SW 1271 (cell line): ENCODE measurements at places on chromosomes 4 and X.

DNA sequence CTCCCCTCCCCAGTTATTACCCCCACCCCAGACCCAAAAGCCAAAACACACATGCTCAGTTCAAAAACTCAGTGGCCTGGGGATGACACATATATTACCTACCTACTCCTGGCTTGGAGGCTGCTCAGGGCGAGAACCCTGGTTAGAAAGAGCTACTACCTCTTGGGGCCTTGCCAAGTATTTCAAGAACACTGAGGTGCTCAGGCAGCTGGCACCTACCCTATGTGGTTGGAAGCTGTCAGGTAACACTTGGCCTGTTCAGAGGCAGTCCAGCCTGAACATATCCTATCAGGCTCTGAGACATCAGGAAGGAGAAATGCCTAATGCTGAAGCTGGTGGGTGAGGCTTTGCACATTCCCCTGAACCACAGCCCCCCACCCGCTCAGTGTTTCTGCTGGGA is 4.9 kb downstream of the BCAP31 start:
- no peak for DNase-seq

DNA sequence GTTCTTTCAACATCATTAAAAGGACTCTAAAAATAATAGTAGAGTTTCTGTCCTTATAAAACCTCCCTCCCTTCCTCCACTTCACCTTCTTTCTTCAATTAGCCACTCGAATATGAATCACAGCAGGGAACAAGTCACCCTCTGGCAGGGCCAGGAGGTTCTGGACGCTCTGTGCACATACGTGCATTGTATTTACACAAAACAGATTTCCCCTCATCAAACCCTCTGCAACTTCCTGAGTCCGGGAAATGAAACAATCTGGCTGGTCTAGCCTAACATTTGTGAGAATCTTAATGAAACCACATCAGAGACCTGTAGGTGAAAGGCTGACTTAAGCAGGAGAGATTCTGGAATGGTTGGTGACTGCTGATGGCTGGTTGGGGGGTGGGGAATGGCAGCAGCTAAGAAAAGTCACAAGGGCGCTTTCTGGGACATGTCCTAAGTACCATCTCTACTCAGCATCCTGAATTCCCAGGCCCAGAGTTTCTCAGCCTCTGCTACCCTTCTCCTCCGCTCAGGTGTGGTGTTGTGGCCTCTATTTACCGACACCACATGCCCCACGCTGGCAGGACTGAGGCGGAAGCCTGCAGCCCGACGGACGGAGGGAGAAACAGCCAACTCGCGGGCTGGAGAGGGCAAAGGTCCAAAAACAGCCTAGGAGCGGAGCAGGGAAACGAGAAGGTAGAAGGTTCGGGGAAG is 1.0 kb downstream of the ZDHHC9 start:
- no peak for DNase-seq

- DNase-seq: no peak
These were observed 162.2 kb upstream of the S100G start for GRCh38 chrX:16487620-16488385.

DNA sequence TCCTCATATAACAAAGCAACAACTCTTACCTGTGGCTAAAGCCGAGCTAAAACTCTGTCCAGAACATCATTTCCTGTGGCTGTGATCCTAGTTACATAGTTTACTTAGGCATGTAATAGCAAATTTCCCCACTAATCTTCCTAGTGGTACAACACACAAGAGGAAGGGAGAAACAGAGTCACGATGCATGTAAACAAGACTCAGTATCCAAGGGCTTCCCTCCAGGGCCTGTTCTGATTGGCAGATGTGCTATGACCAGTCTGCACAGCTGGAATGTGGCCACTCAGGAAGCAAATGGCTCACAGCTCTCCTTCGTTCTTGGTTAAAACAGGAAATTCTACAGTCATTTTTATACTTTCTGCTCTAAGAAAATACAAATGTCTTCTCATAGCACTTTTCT is 49.2 kb upstream of the PRSS48 start:
- peak; percentile 25 for DNase-seq

- no peak for DNase-seq
These were observed 21.4 kb downstream of the PLAC8 start for GRCh38 chr4:83093060-83093640.

GRCh38 chr4:3677748-3678070 is 88.5 kb upstream of the ADRA2C start:
- DNase-seq: no peak

GRCh38 chrX:10033375-10034007 is 66.3 kb downstream of the CLDN34 start:
- DNase-seq: no peak

DNA sequence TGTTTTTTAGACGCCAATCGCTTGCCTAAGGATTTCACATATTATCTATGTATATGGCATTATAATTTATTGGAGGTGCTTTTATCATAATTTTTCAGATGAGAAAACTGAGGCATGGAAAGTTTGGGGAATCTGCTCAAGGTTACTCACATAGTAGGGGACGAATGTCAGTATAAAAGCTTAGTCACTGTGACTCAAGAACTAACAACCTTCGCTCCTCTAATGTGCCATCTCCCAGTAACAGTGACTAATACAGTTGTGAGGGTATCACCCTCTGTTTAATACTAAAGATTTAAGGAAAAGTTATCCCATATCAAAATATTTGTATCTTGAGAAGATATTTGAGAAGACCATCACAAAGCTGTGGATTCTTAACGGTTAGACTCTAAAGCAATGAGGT is 353.1 kb upstream of the SPOCK3 start:
- no peak for DNase-seq

- no peak for DNase-seq
These were observed 19.9 kb downstream of the SH3BP2 start for GRCh38 chr4:2812612-2813354.

GRCh38 chr4:75643651-75644050 is 13.3 kb upstream of the CDKL2 start:
- no peak for DNase-seq

DNA sequence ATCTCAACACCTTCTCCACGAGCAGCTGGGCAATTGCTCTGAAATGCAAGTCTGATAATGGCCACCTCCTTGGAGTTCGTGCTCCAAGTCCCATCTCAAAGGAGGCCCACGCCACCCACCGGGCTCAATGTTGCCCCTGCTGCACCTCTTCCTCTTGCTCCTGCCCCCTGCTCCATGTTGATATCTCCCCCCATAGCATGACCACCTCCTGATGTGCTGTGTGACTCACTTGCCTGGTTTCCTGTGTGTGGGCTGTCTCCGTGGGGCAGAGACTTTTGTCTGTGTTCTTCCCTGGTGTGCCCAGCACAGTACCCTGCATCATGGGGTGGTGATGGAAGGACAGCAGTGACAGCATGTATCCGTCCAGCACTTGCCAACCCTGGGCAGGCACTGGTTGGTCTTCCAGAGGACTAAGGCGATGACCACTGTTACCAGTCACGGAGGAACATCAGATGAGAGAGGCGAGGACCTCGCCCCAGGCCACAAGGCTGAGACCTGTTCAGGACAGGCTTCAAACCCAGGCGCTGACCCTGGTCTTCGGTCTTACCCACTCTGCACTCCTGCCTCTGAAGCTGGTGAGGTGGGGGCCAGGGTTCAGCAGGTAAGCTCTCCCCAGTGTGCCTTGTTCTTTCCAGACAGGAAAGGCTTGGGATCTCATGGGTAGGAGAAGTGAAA is 104.6 kb upstream of the LRPAP1 start:
- DNase-seq: no peak

DNA sequence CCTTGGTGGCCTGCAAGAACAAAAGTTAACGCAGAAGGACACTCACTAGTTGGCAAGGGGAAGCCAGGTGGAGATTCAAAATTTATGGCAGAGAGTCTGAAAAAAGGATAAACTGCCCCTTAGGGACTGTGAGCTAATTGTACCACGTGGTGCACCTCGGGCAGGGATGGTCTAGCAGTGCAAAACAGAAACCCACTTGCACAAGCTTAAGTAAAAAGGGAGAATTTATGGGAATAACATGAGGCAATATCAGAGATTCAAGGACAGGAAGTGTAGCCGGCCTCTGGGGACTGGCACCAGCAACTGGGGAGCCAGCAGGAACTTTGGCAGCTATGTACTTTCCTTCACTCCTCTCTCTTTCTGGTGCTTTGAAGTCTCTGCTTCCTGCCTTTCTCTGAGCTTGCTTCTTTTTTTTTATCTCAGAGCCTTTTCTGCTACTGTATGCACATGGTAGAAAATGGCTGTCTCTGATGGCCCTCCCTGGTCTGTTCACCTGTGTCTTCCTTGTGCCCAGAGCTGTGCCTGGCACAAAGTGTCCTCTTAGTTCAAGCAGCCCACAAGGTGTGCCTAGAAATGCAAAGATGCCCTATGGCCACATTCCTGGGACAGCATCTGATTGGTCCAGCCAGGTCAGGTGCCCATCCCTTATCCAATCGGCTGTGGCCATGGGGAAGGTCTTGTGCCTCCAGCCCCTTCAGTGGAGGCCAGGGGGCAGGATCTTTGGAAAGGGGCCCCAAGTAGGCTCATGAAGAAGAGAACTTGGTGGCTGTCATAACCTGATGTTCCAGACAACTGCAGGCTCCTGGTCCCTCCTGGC is 114.8 kb upstream of the ATP6AP2 start:
- no peak for DNase-seq

GRCh38 chr4:173685831-173686210 is 155.8 kb upstream of the HAND2 start:
- DNase-seq: no peak

GRCh38 chrX:8939322-8939721 is 94.6 kb downstream of the FAM9B start:
- DNase-seq: no peak

DNA sequence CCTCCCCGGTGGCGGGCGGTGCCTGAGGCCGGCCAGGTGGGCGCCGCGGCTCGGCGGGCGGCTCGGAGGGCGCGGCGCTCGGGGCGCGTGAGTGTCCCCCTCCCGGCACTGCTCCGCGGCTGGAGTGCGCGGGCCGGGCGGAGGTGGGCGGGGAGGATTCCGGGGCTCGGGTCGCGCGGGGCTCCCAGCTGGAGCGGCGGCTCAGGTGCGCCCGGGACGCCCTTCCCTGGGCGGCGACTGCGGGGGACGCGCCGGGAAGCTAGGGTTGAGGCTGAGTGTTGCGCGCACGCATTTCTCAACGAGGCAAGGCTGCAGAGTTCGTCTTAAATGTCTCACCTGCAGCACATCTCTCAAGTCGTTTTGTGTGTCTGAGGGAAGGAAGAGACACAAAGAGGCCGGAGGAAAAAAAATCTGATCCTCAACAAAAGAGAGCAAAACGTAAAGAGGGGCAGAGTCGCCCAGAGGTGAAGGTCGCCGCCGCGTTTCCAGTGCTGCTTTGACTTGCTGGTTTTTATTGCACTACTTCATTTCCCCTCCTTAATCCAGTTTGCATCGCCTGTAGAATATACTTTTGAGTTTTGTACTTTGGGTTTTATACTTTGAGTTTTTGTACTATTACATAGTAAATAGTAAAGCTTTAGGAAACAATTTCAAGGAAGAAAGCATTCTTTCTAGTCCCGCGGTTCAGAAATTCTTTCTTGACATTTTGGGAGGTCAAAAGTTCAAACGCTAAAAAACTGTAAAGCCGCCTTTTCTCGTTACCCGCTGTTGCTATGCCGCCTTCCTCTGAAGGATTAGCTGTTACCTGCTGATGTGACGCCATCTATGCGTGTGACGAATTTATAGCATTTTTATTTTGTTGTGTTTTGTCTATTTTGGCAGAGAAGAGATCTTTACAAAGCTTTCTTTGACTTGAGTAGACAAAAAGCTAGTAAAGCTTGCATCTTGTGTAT is 106.5 kb upstream of the STOX2 start:
- no peak for DNase-seq

GRCh38 chr4:10336471-10336870 is 120.8 kb downstream of the ZNF518B start:
- DNase-seq: no peak

DNA sequence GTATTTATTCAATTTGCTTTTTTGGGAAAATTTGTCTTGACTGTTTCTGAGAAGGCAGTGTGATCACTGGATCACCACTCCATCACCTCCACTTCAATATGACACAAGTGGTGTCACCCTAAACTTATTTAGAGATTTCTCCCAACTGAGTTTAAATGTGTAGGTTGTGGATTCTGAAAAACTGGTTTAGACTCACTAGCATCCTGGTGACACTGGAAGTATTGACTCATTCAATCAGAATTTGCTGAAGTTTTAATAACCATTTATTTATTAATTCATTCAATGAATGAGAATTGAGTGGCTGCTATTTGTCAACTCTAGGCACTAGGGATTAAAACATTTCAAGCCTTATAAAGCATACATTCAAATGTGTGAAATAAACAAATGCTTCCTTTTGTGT is 819.1 kb upstream of the EPHA5 start:
- DNase-seq: no peak

DNA sequence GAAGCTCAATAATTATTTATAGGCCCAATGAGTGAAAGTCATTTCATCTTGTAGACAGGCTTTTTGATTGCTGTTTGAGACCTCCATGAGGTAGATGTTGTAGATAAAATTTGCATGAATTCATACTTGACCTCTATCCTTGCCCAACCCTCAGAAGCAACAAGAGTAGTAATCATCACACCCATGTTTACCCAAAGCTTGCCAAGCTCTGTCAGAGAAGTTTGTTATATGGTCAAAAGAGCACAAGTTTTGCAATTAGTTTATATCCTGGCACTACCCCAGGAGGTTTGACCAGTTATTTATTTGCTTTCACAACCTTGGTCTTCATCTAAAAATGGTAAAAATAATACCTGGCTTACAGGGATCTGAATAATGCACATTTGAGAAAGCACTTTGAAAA is 20.7 kb downstream of the ADH7 start:
- DNase-seq: no peak

- no peak for DNase-seq
These were observed 60.9 kb downstream of the IRF2 start for GRCh38 chr4:184413261-184414046.

GRCh38 chrX:68199062-68199848 is 234.0 kb downstream of the OPHN1 start:
- no peak for DNase-seq

GRCh38 chr4:3715855-3716630 is 50.1 kb upstream of the ADRA2C start:
- DNase-seq: no peak

DNA sequence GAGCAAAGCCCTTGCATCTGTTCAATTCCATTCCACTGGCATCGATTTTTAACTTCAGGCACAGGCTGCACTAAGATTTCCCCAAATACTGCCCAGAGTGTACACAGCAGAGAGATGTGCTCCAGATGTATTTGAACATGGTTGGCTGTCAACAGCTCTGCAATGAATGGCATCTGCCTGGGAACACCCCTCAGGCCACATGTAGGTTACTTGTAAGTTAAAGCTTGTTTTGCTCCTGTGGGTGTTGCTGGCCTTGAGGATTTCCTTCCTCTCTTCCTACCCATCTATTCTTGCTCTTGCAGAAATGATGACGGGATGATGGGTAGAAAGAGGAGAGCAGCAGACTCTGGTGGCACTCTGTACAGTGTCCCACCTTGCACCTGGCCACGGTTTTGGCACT is 69.3 kb upstream of the HELT start:
- no peak for DNase-seq

- peak; percentile 25 for DNase-seq
These were observed 856 bp downstream of the SLC9B1 start for GRCh38 chr4:103018391-103019307.

GRCh38 chr4:153146961-153147360 is 57.3 kb upstream of the TRIM2 start:
- DNase-seq: no peak

GRCh38 chr4:88843067-88843685 is 145.5 kb upstream of the NAP1L5 start:
- no peak for DNase-seq
